ENCODE measurements at places on chromosomes 6 and 20.

- H3K4me3 ChIP-seq = peak overlapping the region; percentile 5
- peaks cover 37% of the 10 kb centered on the region for H3K36me3 ChIP-seq
- DNase-seq = no peak
- peaks cover 53% of the 10 kb centered on the region for H3K4me1 ChIP-seq
- peak overlapping the region; percentile 37 for H3K27ac ChIP-seq
- no peaks in the 10 kb centered on the region for H3K27me3 ChIP-seq
These were observed 153.3 kb downstream of the QRSL1 start for GRCh38 chr6:106782536-106783285.

GRCh38 chr6:136104556-136104955, 145.6 kb downstream of the MTFR2 start:
- DNase-seq = no peak
- H3K4me1 ChIP-seq = peaks cover 14% of the 10 kb centered on the region
- no peaks in the 10 kb centered on the region for H3K27me3 ChIP-seq
- no peak overlapping the region for H3K27ac ChIP-seq

DNA sequence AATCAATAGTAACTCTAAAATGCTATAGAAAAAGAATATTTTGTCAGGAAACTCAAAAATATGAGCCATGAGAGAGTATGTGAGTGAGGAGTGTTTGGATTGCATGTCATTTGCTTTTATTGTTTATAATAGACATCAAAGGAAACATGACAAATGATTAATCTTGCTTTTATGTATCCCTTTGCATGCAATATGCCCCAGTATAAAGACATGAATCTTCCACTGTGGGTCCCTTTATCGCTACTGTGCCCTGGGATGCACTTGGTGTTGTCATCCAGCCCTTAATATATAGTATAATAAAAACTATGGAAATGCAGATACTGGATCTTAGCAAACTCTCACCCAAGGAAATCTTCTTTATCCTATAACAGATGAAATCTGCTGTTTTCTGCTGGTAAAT, 77.3 kb downstream of the LAMA4 start:
- no peak overlapping the region for H3K4me3 ChIP-seq
- H3K27ac ChIP-seq = no peak overlapping the region
- H3K4me1 ChIP-seq = peaks cover 9% of the 10 kb centered on the region
- peaks cover 12% of the 10 kb centered on the region for H3K36me3 ChIP-seq
- H3K27me3 ChIP-seq = no peaks in the 10 kb centered on the region
- no peak for DNase-seq

GRCh38 chr6:4896401-4896800, 107.4 kb downstream of the RPP40 start:
- no peaks in the 10 kb centered on the region for H3K27me3 ChIP-seq
- H3K27ac ChIP-seq = no peak overlapping the region
- H3K4me1 ChIP-seq = peaks cover 4% of the 10 kb centered on the region
- peaks cover 9% of the 10 kb centered on the region for H3K36me3 ChIP-seq
- no peak overlapping the region for H3K4me3 ChIP-seq

GRCh38 chr6:63807056-63807455, 171.5 kb downstream of the PHF3 start:
- no peak overlapping the region for H3K4me3 ChIP-seq
- peak overlapping the region; percentile 25 for H3K27ac ChIP-seq
- H3K4me1 ChIP-seq = peaks cover 31% of the 10 kb centered on the region

- H3K4me3 ChIP-seq = no peak overlapping the region
- H3K27me3 ChIP-seq = peaks cover 14% of the 10 kb centered on the region
- DNase-seq = no peak
- no peaks in the 10 kb centered on the region for H3K4me1 ChIP-seq
These were observed 50.4 kb upstream of the TAB2 start for GRCh38 chr6:149267072-149267471.

DNA sequence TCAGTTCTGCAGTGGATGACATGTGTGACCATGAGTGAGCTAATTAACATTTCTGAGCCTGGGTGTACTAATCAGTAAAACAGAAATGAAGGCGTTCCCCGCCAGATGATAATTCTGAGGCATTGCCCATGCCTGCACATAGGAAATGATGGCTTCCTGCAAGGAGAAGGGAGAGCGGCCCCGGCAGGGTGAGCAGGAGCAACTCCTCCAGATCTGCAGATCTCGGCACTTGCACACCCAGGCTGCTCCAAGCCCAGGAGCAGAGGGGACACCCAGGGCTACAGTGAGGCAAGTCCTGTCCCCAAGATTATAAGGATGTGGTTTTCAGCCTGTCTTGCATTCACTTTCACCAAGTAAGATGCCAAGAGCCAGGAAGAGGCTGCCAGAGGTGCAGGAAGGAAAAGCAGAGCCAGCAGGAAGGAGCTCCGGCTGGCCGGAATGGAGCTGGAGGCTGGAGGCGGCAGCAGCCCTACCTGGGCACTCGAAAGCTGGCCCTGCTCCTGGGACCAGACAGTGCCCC, 177.5 kb upstream of the CST7 start:
- H3K36me3 ChIP-seq = no peaks in the 10 kb centered on the region
- H3K4me1 ChIP-seq = no peaks in the 10 kb centered on the region
- no peak overlapping the region for H3K4me3 ChIP-seq
- H3K27me3 ChIP-seq = peaks cover 41% of the 10 kb centered on the region
- no peak for DNase-seq
- H3K27ac ChIP-seq = no peak overlapping the region

GRCh38 chr6:48777411-48777810, 666.4 kb upstream of the PTCHD4 start:
- no peaks in the 10 kb centered on the region for H3K36me3 ChIP-seq
- no peak for DNase-seq
- H3K27me3 ChIP-seq = no peaks in the 10 kb centered on the region
- no peak overlapping the region for H3K4me3 ChIP-seq
- peaks cover 13% of the 10 kb centered on the region for H3K4me1 ChIP-seq
- H3K27ac ChIP-seq = no peak overlapping the region

- no peak overlapping the region for H3K4me3 ChIP-seq
- no peaks in the 10 kb centered on the region for H3K27me3 ChIP-seq
- H3K36me3 ChIP-seq = no peaks in the 10 kb centered on the region
- DNase-seq = no peak
These were observed 30.7 kb upstream of the NAA20 start for GRCh38 chr20:19986419-19986818.

GRCh38 chr6:16752206-16752866, 8.9 kb downstream of the ATXN1 start:
- DNase-seq = no peak
- H3K4me3 ChIP-seq = peak overlapping the region; percentile 34
- no peaks in the 10 kb centered on the region for H3K27me3 ChIP-seq
- H3K27ac ChIP-seq = peak overlapping the region; percentile 97
- peaks cover 29% of the 10 kb centered on the region for H3K4me1 ChIP-seq
- peaks cover 12% of the 10 kb centered on the region for H3K36me3 ChIP-seq

DNA sequence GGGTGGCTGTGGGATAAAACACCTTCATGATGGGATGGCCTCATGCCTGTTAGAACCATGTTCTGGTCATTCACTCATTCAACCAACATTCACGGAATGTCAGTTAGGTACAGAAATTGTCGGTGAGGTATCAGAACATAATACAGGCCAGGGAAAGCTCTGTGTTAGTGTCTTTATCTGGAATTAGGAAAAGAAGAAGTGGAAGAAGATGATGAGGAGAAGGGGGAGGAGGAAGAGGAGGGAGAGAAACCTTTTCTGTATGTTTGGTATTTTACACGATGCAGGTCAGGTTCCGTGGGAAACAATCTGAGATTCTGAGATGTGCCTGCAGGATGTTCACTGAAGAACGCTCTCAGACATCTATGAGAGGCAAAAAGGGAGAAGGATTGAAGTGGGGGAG, 5.6 kb downstream of the ADTRP start:
- no peak for DNase-seq
- H3K4me3 ChIP-seq = no peak overlapping the region
- H3K4me1 ChIP-seq = peaks cover 58% of the 10 kb centered on the region
- H3K36me3 ChIP-seq = peaks cover 10% of the 10 kb centered on the region
- peak overlapping the region; percentile 65 for H3K27ac ChIP-seq
- no peaks in the 10 kb centered on the region for H3K27me3 ChIP-seq

GRCh38 chr6:127200114-127200513, 66.5 kb upstream of the RNF146 start:
- H3K36me3 ChIP-seq = no peaks in the 10 kb centered on the region
- H3K4me1 ChIP-seq = no peaks in the 10 kb centered on the region
- H3K4me3 ChIP-seq = no peak overlapping the region
- DNase-seq = no peak
- H3K27me3 ChIP-seq = no peaks in the 10 kb centered on the region
- H3K27ac ChIP-seq = no peak overlapping the region

DNA sequence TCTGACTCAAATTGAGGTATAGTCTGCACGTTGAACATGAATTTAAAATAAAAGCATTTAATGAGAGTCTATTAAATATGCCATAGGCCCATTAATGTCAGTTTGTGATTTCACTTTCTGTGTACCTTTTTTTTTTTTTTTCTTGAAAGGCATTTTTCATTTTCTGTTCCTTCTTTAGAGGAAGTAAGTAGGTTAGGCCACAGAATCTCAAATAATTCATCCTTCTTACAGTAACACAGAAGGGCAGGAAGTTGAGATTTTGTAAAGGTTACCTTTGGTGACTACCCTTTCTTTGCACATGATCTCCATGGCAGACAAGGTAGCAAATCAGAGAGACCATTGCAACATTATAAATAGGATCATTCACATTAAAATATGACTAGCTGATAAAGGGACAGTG, 9.6 kb downstream of the L3MBTL3 start:
- no peak overlapping the region for H3K4me3 ChIP-seq
- H3K27ac ChIP-seq = no peak overlapping the region
- H3K27me3 ChIP-seq = no peaks in the 10 kb centered on the region
- no peak for DNase-seq

- DNase-seq = no peak
- H3K27ac ChIP-seq = no peak overlapping the region
- no peaks in the 10 kb centered on the region for H3K36me3 ChIP-seq
- no peaks in the 10 kb centered on the region for H3K27me3 ChIP-seq
- peaks cover 5% of the 10 kb centered on the region for H3K4me1 ChIP-seq
- H3K4me3 ChIP-seq = no peak overlapping the region
These were observed 61.4 kb downstream of the SLX4IP start for GRCh38 chr20:10496465-10496864.

- peak; percentile 6 for DNase-seq
- no peaks in the 10 kb centered on the region for H3K4me1 ChIP-seq
- H3K4me3 ChIP-seq = peak overlapping the region; percentile 78
- no peaks in the 10 kb centered on the region for H3K27me3 ChIP-seq
- H3K36me3 ChIP-seq = peaks cover 25% of the 10 kb centered on the region
These were observed 734 bp downstream of the MMS22L start for GRCh38 chr6:97282238-97282725.

DNA sequence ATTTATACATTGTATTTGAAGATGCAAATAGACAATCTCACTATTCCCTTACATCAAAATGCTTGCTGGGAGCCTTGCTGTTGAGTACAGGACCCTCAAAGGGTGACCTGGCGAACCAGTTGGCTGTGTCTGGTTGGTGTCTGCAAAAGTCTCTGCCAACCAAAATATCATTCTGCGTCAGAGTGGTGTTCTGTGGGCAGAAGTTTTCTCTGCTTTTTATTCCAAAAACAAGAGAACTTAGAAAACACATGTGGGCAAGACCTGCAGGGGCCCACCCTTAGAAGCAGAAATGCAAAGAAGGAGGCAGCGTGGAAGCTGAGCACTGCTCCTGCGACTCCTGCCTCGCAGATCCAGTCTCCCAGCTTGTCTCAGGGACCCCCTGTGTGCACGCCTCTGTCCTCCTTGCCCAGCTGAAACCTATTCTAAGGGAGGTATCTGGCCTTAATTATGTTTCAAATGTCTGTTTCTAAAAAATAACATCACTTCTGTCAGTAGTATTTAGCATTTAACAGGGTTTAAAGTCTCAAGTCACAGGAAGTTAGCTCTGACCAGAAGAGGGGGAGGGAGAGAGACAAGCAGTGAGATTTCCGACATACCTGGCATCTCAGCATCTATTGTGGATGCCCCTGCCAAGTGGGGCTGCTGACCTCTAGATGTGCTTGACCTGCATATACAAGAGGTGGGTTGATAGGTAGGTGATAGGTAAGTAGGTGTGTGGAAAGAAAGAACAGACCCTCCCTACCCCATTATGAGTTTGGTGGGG, 101.3 kb downstream of the SASH1 start:
- H3K36me3 ChIP-seq = no peaks in the 10 kb centered on the region
- H3K4me3 ChIP-seq = no peak overlapping the region
- H3K27me3 ChIP-seq = no peaks in the 10 kb centered on the region
- no peak for DNase-seq
- peaks cover 13% of the 10 kb centered on the region for H3K4me1 ChIP-seq

DNA sequence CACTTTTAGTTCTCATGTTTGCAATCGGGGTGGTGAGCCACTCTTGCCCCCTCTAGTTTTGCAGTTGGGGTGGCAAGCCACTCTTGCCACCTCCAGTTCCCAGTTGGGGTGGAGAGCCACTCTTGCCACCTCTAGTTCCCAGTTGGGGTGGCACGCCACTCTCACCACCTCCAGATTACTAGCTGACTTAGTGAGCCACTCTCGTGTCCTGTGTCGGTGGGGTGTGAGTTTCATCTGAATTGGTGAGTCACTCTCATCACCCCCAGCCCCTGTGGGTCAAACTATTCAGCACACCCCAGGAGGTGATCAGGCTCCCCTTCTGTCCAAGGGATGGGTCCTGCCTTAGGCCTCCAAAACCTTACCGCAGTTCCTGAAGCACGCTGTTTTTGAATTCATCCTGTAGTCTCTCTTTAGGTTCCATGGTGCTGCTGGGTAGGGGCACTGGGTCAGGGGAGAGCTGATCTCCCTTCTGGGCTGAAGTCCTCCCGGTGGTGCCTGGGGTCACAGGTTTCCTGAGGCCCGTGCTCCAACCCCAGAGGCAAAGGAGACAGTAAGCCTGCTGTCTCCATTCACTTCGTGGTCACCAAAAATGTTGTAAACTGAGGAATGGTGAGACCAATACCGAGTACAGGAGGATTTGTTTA, 224.2 kb upstream of the SYNCRIP start:
- no peak overlapping the region for H3K27ac ChIP-seq
- no peak overlapping the region for H3K4me3 ChIP-seq
- DNase-seq = no peak

GRCh38 chr20:7155794-7156193, 388.3 kb downstream of the BMP2 start:
- no peak for DNase-seq
- H3K4me3 ChIP-seq = no peak overlapping the region
- peaks cover 14% of the 10 kb centered on the region for H3K4me1 ChIP-seq
- H3K27ac ChIP-seq = no peak overlapping the region
- H3K36me3 ChIP-seq = no peaks in the 10 kb centered on the region

GRCh38 chr6:127637830-127638409, 60.9 kb downstream of the C6orf58 start:
- H3K36me3 ChIP-seq = no peaks in the 10 kb centered on the region
- DNase-seq = no peak
- no peak overlapping the region for H3K4me3 ChIP-seq
- H3K27ac ChIP-seq = no peak overlapping the region

DNA sequence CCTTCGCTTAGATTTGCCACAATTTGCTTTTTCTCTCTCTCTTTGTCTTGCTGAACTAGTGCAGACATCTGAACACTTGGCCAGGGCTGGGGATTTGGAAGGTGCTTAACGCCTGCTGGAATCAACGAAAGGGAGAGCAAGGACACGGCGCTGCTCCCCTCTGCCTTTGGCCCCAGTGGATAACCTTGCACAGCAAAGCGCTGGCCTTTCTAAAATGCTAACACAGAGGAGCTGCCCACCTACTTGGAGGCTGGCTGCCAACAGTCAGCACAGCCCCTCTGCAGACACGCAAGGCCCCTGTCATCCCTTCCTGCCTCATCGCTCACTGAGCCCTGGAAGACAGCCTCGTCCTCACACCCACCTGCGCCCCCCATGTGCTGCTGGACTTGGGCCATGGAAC, 37.5 kb downstream of the C20orf203 start:
- no peak overlapping the region for H3K27ac ChIP-seq
- H3K4me3 ChIP-seq = no peak overlapping the region
- H3K4me1 ChIP-seq = no peaks in the 10 kb centered on the region
- no peaks in the 10 kb centered on the region for H3K36me3 ChIP-seq
- DNase-seq = no peak
- peaks cover 95% of the 10 kb centered on the region for H3K27me3 ChIP-seq

Measured in Calu3 (cell line).